ENCODE measurements at places on chromosomes 4 and X.

GRCh38 chrX:70669120-70669519 lies 224.5 kb downstream of the DLG3 start:
- DNase-seq = no peak

DNA sequence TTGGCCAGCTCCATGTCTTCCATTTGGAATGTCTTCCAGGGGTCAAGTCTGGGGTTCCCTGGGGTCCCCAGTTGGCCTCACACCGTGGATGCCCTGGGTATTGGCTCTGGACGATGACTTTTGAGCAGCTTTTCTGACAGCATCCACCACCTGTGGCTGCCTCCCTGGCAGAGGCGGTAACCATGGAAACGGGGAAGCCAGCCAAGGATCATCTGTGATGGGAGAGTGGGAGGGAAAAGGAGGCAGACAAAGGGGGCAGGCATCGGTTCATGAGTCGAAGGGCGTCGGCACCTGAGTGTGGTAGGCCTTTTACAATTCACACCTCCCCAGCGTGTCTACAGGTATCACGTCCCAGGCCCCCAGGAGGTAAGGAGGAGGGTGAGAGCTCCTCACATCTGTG lies 152.2 kb downstream of the ASMT start:
- DNase-seq = no peak

DNA sequence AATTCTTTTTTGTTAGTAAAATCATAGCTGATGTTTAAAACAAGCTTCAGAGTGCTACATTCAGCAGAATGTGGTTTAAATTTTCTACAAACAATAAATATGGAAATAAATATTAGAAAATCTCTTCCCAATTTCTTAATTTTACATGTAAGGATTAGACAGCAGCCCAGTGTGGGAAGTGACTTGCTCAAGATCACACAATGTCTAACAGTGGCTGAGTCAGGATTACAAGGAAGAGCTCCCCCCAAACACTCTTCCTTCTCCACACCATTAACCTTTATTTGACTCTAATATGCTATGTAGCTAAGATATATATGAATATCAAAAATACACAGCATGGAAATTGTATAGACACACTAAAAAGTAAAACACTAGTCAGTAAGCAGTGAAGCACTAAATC lies 59.5 kb downstream of the SLC10A7 start:
- no peak for DNase-seq

DNA sequence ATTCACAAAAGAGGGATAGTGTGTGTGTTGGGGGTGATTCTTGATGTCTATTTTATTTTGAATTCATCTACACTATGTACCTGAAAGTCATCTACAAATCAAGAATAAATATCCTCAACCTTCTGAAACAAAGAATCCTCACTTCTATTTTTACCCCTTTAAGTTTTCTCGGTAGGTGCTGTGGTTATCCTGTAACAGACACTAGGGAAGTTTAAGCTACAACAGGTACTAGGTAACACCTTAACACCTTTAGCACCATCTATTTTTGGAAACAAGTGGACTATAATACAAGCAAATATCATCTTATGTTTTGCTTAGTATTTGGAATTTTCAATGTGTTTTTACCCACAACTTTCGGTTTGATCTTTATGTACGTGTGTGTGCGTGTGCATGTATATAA lies 12.0 kb upstream of the BDH2 start:
- no peak for DNase-seq

DNA sequence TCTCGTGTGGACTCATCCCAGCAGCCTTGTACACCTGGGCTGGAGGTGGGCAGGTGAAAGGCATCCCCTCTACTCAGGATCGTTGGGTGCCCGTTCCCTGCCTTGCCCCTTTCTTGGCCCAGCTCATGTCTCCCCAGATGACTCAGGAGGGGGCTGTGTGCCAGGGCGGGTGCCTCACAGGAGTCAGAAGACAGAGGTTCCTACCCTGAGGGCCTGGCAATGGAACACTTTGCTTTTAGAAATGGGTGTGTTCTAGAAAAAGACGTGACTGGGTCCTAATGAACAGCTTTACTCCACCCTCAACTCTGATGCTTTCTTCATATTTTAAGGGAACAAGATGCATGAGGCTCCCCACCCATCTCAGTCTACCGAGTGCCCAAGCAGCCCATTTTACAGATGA lies 22.5 kb upstream of the TRIM2 start:
- no peak for DNase-seq

GRCh38 chrX:69313617-69314290 lies 148.5 kb upstream of the PJA1 start:
- no peak for DNase-seq

DNA sequence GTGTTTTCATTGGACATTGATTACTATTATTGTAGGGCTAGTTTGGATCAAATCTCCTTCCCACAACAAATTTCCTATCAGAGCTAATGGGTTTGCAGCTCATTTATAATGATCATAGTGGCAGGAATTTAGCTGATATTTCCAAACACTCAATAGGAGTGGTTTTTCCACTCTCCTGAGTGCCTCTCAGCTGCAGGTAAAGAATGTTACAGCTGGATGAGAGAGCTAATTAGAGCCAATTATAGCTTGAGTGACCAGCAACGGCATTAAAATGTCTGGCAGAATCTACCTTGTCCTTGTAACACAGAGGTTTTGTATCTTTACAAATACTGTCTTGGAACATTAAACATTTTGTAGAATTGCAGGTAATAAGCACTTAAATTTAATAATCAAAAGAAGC lies 602.8 kb upstream of the EPHA5 start:
- no peak for DNase-seq

- no peak for DNase-seq
Measured at GRCh38 chr4:166257891-166258290, 384.9 kb downstream of the TLL1 start.

Data from activated CD4-positive, CD25-positive, alpha-beta regulatory T cell (primary cell).